T-helper 1 cell (primary cell): ENCODE measurements at places on chromosomes 4 and X.

DNA sequence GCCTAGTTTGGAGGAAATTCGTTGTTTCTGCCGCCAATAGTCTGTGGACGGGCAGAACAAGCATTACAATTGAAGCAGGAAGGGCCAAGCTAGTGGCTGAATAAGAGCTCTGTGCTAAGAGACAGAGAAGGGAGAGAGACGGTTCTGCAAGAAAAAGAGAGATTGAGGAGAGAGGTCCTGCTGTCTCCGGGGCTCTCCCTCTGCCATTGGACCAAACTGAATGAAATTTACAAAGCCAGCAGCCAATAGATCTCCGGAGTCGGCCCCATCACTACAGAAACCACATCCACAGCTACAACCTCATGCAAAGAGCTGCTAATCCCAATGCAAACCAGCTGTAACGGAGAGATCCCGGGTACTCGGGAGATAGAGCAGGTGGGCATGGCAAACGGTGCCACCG is at the start of gene NLGN4X:
NLGN4X (minus strand) TSS at position 148 of the 400 bp plus-strand sequence. CDS start 77,401 bp downstream, outside the sequence.
- no peak for DNase-seq

GRCh38 chr4:77349364-77349763 is 192.4 kb downstream of the CCNG2 start:
- no peak for DNase-seq

GRCh38 chrX:132900633-132901293 is 57.7 kb downstream of the HS6ST2 start:
- DNase-seq: no peak

GRCh38 chrX:7205037-7205577 is 57.2 kb upstream of the PUDP start:
- no peak for DNase-seq

DNA sequence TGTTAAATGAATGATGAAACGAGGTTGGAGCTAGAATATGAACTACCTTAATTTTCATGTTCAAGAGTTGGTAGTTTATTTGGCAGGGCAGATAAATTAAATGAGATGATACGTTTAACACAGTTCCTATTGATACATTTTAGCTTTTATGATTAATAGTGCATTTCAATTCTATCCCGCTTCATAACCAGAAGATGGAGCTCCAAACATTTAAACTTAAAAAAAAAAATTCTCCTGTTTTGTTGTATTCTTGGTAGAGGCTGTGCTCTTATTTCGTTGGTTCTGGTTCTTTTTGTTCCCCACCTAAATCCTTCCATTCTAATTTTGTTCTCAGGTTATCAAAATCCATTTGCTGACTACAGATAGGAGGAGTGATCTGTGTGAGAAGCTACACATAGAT is 71.8 kb upstream of the PTPN13 start:
- no peak for DNase-seq

DNA sequence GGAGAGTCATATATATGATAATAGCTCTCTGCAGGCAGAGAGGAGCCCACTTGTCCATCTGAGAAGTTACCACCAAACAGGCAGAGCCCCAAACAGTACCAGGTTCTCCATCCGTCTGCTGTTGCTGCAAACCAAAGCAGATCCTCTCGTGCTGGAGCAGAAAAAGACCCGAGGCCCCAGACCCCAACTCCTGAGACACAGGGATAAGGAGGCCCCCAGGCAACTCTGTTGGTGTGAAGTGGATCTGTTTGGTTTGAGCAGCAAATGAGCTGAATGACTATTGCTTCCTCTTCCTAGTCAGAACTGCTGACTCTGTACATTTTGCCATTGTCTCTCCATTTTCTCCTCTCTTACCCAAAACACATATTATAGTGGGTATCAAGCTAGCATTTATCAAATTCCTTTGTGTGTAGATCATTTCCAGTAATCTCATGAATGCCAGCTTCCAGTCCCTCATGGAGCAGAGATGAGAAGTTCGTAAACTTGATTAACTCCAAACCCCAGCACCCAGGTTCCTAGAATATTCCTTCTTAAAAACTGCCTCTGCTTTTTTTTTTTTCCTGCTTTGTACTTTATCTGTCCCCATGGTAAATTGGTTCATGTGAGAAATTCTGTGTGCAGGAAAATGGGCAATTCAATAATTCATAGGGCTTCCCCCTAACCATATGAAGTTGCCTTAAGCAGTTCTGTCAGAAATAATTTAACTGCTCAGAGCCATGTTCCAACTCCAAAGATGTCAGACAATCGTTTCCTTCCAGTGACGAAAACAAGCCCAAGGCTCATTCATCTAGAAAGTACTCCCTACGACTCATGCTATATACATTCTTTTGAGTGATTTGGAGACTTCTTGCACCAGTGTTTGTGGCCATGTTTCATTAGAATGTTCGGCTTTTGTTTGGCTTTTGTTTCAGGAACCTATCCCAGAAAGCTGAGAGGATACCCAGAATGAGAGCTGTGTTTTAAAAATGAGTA is 98.6 kb upstream of the ATXN3L start:
- DNase-seq: no peak

DNA sequence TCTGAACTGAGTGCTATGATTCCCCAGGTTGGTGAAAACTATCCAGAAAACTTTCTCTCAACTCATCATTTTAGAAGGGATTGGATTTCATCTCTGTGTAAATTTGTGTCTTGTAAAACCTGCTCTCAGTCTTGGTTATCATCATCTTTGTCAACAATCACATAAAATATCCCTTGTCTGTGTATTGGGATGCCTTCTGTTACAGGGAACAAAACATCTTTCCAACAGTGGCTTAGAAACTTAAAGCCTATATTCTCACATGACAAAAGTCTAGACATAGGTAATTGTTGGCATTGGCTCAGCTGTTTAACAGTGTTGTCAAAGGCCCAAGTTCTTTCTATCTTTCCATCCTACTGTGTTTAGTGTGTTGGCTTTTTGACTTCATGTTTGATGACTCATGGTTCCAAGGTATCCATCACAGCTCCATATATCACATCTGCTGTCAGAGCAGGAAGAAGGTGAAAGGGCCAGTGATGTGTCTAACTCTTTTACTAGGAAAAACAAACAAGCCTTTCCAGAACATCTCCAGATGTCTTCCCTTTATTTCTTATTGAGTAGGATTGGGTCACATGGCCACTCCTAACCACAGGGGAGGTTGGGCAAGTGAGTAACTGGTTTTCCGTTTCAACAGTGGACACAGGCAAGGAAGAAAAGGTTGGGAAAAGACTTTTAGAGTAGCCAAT is 65.0 kb downstream of the PHEX start:
- DNase-seq: no peak

DNA sequence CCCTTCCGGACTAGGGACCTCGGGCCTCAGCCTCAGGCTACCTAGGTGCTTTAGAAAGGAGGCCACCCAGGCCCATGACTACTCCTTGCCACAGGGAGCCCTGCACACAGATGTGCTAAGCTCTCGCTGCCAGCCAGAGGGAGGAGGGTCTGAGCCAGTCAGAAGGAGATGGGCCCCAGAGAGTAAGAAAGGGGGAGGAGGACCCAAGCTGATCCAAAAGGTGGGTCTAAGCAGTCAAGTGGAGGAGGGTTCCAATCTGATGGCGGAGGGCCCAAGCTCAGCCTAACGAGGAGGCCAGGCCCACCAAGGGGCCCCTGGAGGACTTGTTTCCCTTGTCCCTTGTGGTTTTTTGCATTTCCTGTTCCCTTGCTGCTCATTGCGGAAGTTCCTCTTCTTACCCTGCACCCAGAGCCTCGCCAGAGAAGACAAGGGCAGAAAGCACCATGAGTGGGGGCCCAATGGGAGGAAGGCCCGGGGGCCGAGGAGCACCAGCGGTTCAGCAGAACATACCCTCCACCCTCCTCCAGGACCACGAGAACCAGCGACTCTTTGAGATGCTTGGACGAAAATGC is at the start of gene WAS:
WAS (plus strand) TSS at position 389 of the 572 bp plus-strand sequence; CDS start at position 444, 55 bp downstream.
- peak; percentile 10 for DNase-seq

DNA sequence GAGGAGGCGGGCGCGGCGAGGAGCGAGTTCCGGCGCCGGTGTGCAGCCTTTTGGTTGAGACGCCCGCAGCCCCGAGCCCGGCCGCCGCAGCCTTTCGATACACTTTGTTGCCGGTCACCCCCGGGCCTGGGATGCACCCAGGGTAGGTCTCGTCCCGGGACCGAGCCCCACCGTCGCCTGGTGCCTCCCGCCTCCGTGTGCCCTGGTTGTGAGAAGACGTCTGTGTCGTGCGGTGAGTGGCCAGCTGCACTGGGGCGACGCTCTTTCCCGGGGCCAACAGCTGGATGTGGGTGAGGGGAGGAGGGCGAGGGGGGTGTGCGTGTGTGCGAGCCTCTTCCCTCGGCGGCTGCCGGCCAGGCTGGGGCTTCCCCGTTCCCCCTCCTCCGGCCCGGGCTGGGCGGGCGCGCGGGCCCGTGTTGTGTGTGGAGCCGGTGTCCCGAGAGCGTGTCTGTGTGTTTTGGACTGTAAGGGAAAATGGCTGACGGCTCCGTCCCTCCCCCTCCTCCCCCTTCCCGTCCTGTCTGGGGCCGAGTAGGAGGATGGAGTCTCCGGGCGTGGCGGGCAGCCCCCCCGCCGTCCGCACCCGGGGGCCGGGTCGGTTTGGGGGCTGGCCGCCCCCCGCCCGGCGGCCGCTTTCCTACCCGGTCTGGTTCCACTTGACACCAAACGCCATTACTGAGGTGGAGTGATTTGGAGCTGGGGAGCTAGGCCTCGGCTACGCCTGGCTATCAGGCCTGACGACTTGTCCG is 807 bp downstream of the USP9X start:
- peak; percentile 11 for DNase-seq

DNA sequence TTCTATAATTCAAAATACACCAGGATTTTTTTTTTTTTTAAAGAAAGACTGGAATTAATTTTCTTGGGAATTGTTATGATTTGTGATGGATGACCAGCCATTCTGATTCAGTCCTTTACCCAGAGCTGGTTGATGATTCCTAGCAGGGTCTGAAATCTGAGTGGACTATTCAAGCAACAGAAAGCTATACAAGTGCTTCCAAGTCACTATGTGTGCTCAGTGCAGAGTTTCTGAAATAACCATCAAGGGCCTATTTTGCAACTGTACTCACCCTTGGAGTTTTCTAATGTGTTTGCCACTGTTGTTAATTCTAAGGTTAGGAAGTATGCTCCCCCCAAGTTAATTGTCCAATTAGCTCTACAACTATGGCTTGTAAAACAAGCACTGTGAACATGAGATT is 137.7 kb upstream of the RAPGEF2 start:
- DNase-seq: no peak

- DNase-seq: no peak
Measured at GRCh38 chr4:37674439-37674838, 11.7 kb downstream of the RELL1 start.

DNA sequence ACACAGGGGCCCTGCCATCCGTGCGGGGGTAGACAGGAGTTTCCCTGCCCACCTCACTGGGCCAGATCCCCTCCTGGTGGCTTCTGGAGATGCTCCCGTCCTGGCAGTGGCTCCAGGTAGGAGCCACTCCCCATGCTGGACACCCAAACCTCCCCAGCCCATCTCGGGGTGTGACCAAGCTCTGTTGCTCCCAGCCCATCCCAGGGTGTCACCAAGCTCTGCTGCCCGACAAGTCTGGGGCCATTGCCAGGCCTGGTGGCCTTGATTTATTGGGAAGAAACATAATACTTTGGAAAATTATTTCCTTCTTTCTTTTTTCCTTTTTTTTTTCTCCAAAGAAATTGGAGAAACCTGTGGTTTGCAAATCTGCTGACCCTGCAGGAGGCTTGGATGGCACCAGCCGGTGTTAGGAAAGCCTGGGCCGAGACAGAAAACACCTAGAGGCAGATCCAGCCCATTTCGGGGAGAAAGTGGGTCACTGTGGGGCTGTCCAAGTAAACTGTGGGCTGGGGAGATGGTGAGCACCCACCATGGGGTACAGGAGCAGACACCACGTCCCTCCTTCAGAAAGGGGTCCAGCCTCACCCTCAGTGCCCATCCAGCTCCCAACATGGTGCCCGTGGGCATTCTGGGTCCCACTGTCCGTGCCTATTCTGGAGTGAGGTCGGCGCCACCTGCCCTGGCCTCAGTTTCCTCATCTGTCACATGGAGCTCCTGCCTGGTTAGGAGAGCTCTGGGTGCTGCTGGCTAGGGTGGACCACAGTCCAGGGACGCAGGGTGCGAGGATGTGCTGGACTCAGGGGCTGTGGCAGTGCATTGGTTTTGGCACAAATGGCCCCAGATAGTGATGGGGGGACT is 59.4 kb upstream of the ADRA2C start:
- no peak for DNase-seq

GRCh38 chrX:31038575-31039326 is 33.1 kb downstream of the FTHL17 start:
- no peak for DNase-seq

DNA sequence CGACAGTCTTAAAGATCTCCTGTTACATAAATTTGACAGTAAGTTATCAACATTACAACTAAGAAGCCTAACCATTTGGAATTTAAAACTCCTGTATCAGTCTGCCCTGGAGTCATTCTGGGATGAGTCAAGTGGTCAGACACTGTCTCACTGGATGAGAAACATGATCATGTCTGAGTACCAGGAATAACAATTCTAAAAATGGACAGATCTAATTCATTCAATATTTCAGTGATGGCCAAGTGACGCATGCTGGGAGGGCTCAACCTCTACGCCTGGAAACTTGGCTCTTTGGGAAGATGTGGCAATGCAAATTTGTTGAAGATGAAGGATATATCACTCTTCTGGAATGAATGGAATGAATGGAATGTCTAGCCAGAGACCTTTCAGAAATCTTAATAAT is 1427.2 kb downstream of the STIM2 start:
- no peak for DNase-seq

DNA sequence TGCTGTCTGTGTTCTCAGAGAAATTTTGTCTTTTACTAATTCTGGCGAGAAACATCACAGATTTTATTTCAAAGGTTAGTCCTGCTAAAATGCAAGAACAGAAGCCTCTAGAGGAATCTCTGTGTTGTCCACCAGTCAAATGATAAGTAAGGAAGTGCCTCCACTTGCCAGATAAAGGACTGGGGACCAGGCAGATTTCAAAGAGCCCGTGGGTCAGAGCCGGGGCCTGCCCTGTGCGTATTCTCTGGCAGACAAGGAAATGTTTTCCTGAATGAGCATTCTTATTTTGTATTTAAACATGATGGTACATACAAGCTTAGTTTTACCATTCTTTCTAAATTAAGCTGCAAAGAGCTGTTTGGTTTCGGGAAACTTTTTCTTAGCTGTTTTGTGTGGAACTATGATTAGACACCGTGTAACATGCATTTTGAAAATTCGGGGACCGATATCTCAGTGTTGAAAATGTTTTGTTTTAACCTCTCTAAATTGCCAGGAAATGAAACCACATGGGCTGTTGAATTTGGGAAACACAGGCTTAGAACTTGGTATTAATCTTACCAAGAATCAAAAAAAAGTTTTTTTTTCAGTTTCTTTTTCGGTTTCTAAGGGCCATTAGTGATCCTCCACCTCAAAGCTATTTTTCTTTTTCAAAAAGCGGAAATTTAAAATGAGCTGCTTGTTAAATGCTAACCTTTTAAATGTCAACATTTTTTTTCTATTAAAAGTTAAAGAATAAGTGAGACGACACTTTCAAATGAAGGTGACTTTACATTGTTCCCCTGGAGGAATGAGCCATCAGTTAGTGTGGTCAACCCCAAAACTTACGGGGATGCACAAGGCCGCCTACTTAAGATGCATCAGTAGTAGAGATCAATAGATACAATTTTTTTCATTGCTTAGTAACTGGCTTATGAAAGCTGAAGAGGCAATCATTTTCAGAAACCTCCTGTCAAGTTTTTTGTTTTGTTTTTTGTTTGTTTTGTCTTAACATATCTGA is 89.6 kb upstream of the MTM1 start:
- no peak for DNase-seq

GRCh38 chrX:71103110-71103983 is 3.2 kb downstream of the CXorf65 start:
- peak; percentile 40 for DNase-seq

- DNase-seq: no peak
Measured at GRCh38 chr4:23166919-23167318, 474.2 kb downstream of the GBA3 start.

GRCh38 chrX:63739885-63740284 is 45.1 kb downstream of the ARHGEF9 start:
- no peak for DNase-seq
